Endothelial cell of umbilical vein (primary cell): ENCODE measurements at places on chromosomes 5 and 9.

DNA sequence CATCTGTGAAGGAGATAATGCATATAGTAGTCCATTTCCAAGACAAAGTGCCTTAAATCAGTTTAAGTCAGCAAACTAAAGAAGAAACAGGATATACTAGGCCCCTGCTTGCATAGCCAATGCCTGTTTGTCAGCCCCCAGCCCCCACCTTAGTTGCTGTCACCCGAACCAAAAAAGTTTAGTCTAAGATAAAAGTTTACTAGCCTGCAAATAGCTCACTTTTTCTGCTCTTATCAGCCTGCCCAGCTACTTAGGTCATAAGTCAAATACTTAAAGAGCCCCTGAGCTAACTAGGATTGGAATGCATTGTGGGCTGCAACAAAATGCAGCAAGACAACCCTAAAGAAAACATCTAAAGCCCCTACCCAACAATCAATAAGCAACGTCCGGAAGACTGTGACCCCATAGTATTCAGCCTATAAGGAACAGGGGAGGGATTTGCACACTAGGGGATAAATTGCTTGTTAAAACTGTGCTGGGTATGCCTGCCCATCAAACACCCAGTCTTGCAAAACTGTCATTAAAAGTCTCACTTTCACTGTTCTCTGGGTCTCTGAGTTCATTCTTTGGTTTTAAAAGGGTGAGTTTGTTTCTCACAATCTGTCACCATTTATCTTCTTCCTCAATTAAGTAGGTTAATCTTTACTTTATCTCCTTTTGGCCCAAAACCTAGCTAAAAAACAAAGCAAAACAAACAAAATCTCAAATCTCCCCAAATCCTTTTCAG lies 92.4 kb upstream of the CEP78 start:
- no peaks in the 10 kb centered on the region for H3K27me3 ChIP-seq
- no peak overlapping the region for H3K27ac ChIP-seq
- no peak overlapping the region for H3K4me3 ChIP-seq

GRCh38 chr5:8615142-8615858 lies 746.4 kb downstream of the MTRR start:
- no peaks in the 10 kb centered on the region for H3K36me3 ChIP-seq
- H3K4me1 ChIP-seq: no peaks in the 10 kb centered on the region
- H3K27me3 ChIP-seq: no peaks in the 10 kb centered on the region
- no peak for DNase-seq
- no peak overlapping the region for H3K4me3 ChIP-seq

DNA sequence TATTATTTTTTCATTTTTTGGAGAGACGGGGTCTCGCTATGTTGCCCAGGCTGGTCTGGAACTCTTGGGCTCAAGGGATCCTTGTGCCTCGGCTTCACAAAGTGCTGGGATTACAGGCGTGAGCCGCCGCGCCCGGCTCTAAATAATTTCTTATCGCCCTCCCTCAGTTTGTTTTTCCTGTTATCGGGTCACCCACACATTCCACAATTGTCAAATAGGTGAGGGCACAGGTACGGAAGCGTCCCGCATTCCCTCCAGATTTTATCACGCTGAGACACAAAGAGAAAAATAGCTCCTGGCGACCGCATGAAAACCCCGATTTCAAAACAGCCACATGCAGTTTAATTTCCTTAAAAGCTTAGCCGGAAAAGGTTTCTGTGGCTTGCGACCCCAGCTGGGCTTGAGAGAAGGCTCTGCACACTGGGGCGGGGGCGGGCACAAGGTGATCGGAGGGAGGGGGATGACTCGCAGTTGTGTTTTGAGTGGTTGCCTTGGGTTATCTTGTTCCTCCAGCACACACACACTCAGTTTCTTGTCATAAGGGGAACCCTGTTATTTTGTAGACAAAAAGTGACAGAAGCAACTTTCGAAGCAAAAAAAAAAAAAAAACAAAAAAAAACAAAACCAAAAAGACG lies 717 bp upstream of the IQGAP2 start:
- peak overlapping the region; percentile 42 for H3K4me3 ChIP-seq
- H3K27me3 ChIP-seq: peaks cover 55% of the 10 kb centered on the region
- peak; percentile 13 for DNase-seq
- no peaks in the 10 kb centered on the region for H3K36me3 ChIP-seq
- no peak overlapping the region for H3K27ac ChIP-seq

DNA sequence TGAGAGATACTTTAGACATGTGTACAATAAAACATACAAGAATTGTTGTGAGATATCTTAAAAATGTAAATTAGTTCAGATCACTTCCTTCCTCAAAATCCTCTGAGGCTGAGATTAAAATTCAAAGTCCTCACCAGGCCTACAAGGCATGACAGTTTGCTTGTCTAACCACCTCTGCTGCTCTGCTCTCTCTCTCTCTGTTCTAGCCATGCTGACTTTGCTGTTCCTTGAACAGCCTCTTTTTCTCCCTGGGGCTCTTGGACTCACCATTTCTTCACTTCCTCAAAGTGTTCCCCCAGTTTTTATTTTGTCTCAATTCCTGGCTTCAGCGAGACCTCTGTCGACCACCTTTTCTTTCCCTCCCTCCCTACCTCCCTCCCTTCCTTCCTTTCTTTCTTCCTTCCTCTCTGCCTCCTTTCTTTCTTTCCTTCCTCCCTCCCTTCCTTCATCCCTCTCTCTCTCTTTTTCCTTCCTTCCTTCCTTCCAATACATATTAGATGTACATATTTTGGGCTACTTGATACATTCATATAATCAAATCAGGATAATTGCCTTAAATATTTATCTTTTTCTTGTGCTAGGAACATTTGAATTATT lies 27.0 kb downstream of the CATSPER3 start:
- H3K4me1 ChIP-seq: no peaks in the 10 kb centered on the region
- no peak overlapping the region for H3K4me3 ChIP-seq
- H3K27me3 ChIP-seq: peaks cover 4% of the 10 kb centered on the region

- H3K27ac ChIP-seq: no peak overlapping the region
- DNase-seq: peak; percentile 41
- no peak overlapping the region for H3K4me3 ChIP-seq
- no peaks in the 10 kb centered on the region for H3K4me1 ChIP-seq
- no peaks in the 10 kb centered on the region for H3K27me3 ChIP-seq
- H3K36me3 ChIP-seq: no peaks in the 10 kb centered on the region
Measured at GRCh38 chr9:116572095-116572748, 114.9 kb upstream of the TRIM32 start.

DNA sequence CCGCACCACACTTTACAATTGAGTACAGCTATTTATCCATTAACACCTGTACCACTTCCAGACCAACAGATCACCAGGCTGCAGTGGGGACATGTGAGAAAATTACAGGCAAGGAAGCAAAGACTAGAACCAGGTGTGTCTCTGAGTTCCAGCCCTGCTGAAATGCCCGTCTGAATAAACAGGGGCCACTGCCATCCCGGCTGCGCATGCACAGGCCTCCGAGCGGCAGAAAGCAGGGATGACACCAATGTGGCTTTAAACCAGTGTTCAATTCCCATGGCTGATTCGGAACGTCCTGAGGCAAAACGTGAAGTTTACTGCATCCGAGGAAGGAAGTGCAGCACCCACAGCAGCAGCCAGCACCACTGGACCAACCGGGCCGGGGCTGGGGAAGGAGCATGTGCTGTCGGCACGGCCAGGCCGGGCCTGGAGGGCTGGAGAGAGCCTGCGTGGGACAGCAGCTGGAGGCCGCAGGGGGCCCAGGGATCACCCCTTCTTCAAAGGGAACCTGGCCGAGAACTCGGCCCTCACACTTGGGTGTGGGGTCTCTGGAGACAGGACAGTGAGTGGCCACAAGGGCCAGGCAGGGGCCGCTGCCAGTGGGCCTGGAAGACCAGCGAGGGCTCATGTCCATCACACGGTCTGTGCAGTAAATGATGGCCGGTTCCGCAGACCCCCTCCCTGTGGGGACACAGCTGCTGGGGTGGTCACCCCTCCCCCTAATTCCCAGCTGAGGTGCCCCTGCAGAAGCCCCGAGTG lies 33.0 kb upstream of the SLC12A7 start:
- peaks cover 5% of the 10 kb centered on the region for H3K4me1 ChIP-seq
- H3K27me3 ChIP-seq: no peaks in the 10 kb centered on the region
- no peak overlapping the region for H3K4me3 ChIP-seq
- DNase-seq: no peak
- H3K36me3 ChIP-seq: no peaks in the 10 kb centered on the region

DNA sequence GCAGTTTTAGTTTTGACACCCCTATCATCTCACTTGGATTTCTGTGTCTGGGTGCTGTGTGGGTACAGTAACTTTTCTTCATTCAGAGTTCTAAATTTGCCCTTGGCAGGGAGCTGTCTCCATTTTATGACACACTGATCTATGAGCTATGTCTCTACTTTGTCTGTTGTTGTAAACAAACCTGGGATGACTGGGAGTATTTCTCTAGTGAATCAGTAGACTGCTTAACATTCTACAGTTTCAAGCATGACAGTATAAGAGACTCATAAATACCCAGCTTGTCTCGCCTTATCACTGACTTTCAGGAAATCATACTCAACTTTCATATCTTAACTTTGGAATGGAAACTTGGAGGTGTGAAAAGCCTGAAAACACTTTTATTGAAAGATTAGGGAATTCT lies 212.1 kb upstream of the NUDT12 start:
- no peak overlapping the region for H3K4me3 ChIP-seq
- no peak overlapping the region for H3K27ac ChIP-seq
- DNase-seq: no peak
- H3K27me3 ChIP-seq: no peaks in the 10 kb centered on the region
- H3K4me1 ChIP-seq: no peaks in the 10 kb centered on the region

GRCh38 chr9:87179553-87180340 lies 232.4 kb upstream of the GAS1 start:
- no peaks in the 10 kb centered on the region for H3K4me1 ChIP-seq
- no peaks in the 10 kb centered on the region for H3K36me3 ChIP-seq
- H3K27me3 ChIP-seq: no peaks in the 10 kb centered on the region
- H3K4me3 ChIP-seq: no peak overlapping the region
- no peak overlapping the region for H3K27ac ChIP-seq
- no peak for DNase-seq

DNA sequence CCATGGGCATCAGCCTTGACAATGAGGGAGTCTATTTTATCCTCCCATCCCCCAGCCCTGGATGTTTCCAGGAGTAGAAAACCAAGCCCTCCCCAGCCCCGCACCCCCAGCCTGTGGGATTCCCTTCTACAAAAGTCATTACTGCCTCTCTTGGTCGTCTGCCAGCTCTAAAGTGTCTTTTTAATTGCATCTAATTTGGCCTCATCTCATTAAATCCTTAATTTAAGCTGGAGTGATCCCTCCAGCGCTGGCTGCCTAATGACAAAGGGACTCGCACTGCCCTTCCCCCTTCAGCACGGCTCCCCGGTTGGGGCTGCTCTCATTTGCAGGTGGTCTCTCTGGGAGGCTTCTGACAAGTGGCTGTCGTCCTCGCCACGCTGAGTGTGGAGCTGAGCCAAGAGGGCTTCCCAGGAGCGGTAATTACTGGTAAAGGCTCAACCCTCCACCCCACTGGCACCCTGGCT lies 107.9 kb upstream of the ALDH1B1 start:
- H3K4me1 ChIP-seq: no peaks in the 10 kb centered on the region
- DNase-seq: no peak
- H3K36me3 ChIP-seq: no peaks in the 10 kb centered on the region
- no peak overlapping the region for H3K4me3 ChIP-seq

DNA sequence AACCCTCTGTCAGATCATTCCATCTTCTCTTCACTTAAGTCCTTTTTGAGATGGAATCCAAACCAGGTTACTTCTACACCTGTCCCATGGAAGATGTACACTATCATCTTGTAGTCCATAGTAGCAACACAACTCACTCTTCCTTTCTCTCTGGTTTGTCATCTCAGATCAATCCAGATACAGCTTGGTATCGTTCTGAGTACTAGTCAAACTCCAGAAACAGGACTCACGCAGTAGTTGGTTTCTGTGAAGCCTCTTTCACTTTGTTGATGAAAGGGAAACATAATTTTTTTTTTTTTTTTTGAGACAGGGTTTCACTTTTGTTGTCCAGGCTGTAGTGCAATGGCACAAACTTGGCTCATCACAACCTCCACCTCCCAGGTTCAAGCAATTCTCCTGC lies 484.0 kb downstream of the PRDM9 start:
- DNase-seq: no peak
- no peak overlapping the region for H3K4me3 ChIP-seq
- H3K4me1 ChIP-seq: no peaks in the 10 kb centered on the region
- H3K27me3 ChIP-seq: no peaks in the 10 kb centered on the region
- no peak overlapping the region for H3K27ac ChIP-seq

DNA sequence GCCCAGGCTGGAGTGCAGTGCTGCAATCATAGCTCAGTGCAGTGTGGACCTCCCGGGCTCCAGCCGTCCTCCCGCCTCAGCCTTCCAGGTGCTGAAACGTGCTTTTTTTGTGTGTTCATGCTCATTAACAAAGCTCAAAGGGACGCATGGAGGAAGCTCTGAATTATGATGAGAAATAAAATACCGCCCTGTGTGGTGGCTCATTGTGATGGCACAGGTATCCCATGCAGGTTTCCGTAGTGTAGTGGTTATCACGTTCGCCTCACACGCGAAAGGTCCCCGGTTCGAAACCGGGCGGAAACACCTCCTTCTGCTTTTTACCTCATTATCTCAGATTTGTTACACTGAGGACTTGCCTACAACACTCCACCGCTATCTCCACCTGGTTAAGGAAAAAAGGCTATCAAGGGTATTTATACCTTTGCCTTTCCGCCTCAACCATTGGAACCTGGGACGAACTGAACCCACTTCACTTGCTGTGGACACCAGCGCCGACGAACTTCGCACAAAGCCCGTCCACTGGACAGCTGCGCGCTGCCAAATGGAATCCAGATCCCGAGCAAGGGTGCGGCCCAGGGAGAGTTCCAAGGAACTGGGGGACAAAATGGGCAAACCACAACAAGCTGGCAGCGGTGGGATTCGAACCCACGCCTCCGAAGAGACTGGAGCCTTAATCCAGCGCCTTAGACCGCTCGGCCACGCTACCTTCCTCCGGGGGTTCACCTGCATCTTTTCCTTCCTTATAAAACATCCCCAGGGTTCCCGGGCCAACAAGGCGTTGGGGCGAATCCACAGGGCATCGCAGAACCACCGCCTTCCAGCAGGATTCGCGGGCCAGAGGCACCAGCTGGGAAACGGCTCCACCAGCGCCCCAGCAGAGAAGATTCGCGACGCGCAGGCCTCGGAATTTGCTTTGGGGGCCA lies 26.3 kb downstream of the OR2V2 start:
- no peak overlapping the region for H3K27ac ChIP-seq
- H3K4me3 ChIP-seq: peak overlapping the region; percentile 14
- peaks cover 7% of the 10 kb centered on the region for H3K4me1 ChIP-seq

GRCh38 chr5:68268852-68269130 lies 53.2 kb downstream of the PIK3R1 start:
- DNase-seq: no peak
- H3K27ac ChIP-seq: no peak overlapping the region
- H3K4me3 ChIP-seq: no peak overlapping the region
- H3K27me3 ChIP-seq: no peaks in the 10 kb centered on the region
- H3K36me3 ChIP-seq: no peaks in the 10 kb centered on the region

DNA sequence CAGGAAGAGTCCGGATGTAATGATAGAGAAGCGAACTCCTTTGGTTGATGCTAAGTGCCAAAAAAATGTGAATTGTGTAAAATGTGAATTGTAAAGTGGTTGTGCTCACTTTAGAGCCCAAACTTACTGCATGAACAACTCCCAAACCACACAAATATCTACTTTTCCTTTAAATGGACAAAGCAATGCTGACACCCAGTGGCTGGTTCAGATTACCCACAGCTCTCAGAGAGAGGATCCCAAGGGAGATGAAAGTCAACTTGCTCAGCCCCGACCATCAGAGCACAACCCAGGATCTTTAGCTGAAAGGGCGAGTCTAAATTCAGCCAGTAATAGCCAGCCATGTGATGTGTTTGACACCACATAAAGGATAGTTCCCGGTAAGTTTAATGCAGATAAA lies 133.7 kb downstream of the NMUR2 start:
- H3K27me3 ChIP-seq: no peaks in the 10 kb centered on the region
- H3K4me1 ChIP-seq: no peaks in the 10 kb centered on the region
- no peaks in the 10 kb centered on the region for H3K36me3 ChIP-seq
- H3K27ac ChIP-seq: no peak overlapping the region
